CD8-positive, alpha-beta T cell (primary cell): ENCODE measurements at places on chromosomes 6 and 20. TPM values are rescaled to one million over a fixed set of nuclear protein-coding genes. Genes with fewer than 3 reads are reported as not detected.

MTFR2 gene
- 1.3 TPM for total RNA-seq

HCK gene
- total RNA-seq: 0.44 TPM

TMEM181 gene
- total RNA-seq: 10.3 TPM

SYNGAP1 gene
- total RNA-seq: 64.1 TPM

REM1 gene
- total RNA-seq: not detected

GNRH2 gene
- not detected for total RNA-seq

BEND6 gene
- total RNA-seq: not detected

GRCh38 chr20:37344506-37345338 lies 1.2 kb upstream of the SRC start:
- no peak for DNase-seq

GRCh38 chr6:16481697-16482399 lies 243.5 kb downstream of the GMPR start:
- peak; percentile 30 for DNase-seq
